NCI-H510A treated with DMSO at 0.1 percent for 48 hours (cell line): ENCODE measurements at places on chromosomes 16 and 17.

GRCh38 chr17:63961355-63962212, 11.1 kb downstream of the SCN4A start:
- DNase-seq: no peak

DNA sequence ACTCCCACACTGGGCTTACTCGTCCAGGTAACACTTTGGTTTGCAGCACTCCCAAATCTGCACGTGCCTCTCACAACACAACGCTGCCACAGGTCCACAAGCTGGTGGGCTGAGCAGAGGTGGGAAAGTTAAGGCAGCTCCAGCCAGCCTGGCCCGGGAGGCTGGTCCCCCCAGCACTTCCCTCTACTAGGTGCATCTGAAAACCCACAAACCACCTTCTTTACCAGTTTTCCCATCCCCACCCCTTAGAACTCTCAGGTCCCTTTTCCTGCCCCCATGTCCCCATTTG, 1.4 kb upstream of the GAA start:
- DNase-seq: no peak

GRCh38 chr16:75108792-75109731, 7.5 kb downstream of the LDHD start:
- DNase-seq: peak; percentile 67

- no peak for DNase-seq
These were observed 8.0 kb downstream of the TSR3 start for GRCh38 chr16:1343428-1344242.

DNA sequence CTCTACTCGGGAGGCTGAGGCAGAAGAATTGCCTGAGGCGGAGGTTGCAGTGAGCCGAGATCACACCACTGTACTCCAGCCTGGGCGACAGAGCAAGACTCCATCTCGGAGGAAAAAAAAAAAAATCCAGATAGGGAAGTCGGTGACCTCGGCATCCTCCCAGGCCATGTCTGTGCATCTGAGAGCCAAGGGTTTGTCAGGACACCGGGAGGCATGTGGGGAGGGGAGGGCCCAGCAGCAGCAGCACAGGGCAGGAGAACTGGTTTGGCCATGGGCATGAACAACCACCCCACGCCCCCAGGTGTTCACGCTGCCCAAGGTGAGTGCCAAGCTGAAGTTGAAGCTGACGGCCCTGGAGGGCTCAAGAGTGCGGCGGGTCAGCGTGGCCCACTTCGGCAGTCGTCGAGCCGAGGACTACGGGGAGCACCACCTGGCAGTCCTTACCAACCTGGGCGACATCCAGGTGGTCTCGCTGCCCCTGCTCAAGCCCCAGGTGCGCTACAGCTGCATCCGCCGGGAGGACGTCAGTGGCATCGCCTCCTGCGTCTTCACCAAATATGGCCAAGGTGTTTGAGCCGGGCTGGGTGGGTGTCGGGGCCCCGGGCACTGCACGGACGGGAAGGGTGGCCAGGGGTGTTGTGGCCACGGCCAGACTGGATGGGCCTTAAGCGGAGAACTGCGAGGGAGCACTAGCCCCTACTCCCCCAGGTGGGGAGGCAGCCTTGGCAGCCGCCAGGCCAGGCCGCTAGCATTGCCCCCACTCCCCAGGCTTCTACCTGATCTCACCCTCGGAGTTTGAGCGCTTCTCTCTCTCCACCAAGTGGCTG, 14.7 kb upstream of the MYO15B start:
- no peak for DNase-seq

DNA sequence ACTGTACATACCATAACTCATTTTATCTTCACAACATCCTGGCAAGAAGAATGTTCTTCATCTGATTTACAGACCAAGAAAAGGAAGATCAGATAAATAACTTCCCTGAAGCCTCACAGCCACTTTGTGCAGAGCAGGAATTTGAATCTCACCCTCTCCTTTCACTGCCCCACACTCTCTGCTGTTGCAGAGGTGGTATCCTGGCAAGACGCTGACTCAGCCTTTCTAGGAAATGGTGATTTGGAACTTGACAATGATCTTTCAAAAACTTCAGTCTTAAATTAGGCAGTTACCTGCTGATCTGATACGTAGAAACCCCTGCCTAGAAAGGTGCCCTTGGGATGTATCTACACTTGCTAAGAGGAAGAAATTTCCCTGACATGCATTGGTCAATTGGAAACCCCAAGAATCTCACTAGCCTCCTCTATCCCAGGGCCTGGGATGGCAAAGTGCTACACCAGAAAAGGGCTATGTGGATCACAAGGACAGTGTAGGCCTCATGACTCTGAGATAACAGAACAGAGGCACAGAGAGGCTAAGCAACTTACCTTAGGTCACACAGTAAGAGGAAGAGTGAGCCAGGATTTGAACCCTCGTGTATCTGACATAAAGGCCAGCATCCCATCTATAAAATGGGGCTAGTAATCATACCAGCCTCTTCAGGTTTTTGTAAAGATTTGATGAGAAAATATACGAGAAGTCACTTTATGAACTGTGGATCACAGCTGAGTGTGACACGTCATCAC, 17.9 kb downstream of the FBXO39 start:
- DNase-seq: no peak
